ENCODE measurements at places on chromosomes 2 and 18. TPM values are rescaled to one million over a fixed set of nuclear protein-coding genes. Genes with fewer than 3 reads are reported as not detected.

DNA sequence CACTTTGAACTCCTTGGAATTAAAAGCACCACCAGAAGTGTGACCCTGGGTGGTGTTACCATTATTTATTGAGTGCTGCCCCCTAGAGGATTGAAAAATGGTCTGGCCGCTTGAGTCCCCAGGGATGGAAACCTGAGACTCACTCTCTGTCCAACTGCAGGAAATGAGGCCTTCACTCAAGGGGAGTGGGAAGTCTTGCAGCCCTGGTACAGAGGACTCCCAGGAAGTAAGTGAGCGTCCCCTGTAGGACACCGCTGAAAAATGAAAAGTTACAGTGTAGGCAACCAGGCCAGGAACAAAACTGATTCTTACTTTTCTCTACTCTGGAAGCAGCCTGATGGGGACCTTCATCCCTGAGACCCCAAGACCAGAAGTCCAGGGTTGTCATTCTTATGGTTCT is 2.2 kb upstream of the NRP2 start:
- peak; percentile 91 for DNase-seq

DUSP28 gene
- 1.8 TPM for total RNA-seq

DNA sequence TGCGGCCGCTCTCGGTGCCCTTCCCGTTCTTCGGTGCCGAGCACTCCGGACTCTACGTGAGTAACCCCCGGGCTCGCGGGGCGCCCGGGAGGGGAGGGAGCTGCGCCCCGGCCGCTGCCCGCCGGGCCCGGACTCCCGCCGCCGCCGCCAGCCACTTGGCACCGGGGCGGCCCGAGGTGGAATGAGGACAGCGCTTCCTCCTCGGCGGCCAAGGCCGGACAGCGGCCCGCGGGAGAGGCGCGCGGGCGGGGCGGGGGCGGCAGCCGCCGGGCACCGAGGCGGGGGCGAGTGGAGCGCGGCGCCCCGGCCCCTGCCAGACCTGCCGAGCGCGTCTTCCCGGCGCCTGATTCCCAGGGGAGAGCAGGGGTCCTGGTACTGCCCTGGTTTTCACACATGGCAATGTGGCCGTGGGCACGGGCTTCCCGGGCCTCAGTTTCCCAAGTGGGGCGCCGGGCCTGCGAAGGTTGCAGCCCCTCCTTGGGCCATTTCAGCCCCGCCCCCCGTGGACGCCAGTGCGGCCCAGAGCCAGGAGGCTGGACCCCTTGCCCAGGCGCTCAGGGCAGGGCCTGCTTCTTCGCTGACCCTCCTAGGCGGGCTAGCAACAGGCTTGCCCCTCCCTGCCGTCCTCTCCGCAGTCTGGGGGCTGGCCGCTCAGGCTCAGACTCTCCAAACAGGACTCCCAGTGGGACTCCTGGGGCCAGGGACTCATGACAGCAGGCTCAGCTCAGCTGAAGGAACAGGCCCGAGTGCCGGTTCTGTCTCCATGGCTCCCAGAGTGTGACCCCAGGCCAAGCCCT is 775 bp downstream of the SNED1 start:
- DNase-seq, result no peak

COLEC11 gene
- not detected for total RNA-seq

- no peak for DNase-seq
Measured at GRCh38 chr2:164073101-164074074, 337.6 kb upstream of the FIGN start.

GPAT2 gene
- 2.8 TPM for total RNA-seq

GRCh38 chr2:112705575-112705974 is 15.2 kb upstream of the NT5DC4 start:
- no peak for DNase-seq

DNA sequence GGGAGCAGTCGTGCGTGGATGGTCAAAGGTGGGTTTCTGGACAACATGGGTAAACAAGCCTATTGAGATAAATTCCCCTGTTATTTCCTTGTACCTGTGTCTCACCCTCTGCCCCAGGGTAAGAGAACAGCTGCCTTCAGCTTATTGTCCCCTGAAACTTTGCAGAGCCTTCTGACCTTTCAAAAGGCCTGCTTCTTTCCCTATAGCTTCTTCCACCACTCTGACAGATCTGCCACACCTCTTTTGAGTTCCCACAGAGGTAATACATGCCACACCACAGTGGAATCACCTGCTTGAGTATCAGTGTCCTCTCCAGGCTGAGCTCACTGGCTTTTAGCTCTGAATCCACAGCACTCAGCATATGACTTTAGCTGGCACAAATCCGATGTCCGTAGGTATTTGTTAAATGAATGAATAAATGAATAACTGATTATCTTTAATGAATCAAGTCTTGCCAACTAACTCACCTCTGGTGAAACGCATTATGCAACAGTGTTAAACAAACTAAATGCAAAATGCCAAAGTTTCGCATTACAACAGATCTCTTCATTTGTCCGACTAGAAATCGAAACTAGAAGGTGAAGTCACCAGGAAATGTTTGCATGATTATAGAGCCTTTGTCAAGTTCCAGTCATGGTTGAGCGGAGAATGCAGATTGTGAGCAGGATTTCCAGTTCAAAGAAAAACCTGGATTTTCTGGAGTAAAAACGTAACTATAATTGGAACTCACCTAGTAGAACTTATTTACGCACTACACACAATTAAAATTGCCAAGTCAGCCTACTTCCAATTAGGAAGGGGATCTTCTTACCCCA is 16.4 kb downstream of the DYNAP start:
- DNase-seq, result peak; percentile 23

CHST10 gene
- 4.1 TPM for total RNA-seq

DNA sequence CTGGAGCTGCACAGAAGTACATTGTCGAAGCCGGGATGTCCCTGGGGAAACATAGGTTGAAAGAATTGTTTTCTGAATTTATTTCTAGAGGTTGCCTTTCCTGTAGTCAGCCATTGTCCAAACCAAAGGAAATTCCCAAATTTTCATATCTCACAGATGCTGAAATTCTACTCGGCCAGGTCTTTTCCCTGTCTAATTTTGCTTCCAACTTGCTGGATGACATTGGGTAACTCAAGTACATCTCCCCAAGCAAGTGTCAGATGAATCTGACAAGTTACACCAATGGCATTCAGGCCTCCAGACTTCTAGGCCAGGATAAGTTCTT is 47.5 kb upstream of the ROCK2 start:
- DNase-seq, result no peak

- DNase-seq, result no peak
Measured at GRCh38 chr18:5029592-5029991, 167.5 kb downstream of the AKAIN1 start.

- peak; percentile 49 for DNase-seq
Measured at GRCh38 chr2:133885847-133886246, 317.6 kb upstream of the NCKAP5 start.

- DNase-seq, result peak; percentile 11
Measured at GRCh38 chr2:127320067-127320466, 26.1 kb upstream of the ERCC3 start.

DNA sequence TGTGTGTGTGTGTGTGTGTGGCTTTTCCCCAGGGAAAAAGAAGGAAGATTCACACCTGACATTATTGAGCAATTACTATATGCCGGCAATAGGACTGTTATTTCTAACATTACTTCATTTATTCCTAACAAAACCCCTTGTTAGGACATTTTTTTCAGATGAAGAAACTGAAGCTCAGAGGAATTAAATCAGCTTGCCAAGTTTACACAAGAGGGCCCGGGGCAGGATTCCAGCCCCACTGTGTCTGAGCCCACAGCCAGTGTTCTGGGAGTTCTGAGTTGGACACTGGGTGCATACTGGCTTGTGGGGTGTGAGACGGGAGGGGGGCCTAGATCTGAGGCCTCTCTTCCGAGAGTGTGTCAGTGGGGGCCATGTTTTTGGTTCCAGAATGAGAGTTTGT is 9.9 kb downstream of the TOGARAM2 start:
- DNase-seq, result no peak

PLGLB2 gene
- total RNA-seq, result 0.24 TPM

GRCh38 chr18:35095983-35096676 is 54.9 kb downstream of the MAPRE2 start:
- DNase-seq, result no peak

DNA sequence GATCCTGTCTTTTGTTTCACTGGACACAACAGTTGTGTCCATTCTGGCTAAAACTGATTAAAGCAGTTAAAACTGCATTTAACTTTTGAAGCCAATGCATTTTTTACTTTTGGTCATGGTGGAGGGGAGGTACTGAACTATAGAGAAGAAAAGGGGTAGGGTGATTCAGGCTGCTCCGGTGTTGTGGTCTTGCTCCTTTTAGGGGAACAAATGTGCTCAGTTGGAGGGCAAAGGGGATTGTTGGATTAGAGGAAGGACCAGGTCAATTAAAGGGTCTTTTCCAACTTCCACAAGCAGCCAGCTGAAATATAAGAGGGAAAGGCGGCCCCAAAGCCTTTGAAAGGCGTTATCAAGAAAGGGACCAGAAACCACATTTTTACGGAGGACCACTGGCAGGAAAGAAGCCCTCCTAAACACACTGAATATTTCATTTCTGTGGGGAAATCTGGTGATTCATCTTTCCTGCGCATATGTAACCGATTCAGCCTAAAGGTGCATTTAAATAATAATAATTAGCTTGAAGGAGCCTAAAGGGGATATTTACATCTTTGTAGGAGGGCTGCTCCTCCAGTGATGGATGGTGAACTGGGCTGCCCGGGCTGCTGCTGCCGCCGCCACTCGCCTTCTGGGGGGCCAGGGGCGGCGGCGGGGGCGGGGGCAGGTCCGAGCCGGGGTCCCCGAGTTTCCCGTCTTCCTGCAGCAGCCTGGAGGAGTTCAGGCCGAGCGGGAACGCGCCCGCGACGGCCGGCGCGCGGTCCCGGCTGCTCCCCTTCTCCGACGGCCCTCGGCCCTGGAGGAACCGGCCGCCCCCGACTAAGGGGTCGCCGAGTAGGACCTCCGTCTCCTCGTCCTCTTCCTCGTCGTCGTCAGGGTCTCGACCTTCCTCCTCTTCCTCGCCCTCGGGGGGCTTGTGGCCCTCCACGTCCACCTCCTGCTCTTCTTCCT is 5.2 kb downstream of the SKOR2 start:
- no peak for DNase-seq

GRCh38 chr18:8106603-8107002 is 502.6 kb upstream of the RAB12 start:
- DNase-seq, result peak; percentile 92

DNA sequence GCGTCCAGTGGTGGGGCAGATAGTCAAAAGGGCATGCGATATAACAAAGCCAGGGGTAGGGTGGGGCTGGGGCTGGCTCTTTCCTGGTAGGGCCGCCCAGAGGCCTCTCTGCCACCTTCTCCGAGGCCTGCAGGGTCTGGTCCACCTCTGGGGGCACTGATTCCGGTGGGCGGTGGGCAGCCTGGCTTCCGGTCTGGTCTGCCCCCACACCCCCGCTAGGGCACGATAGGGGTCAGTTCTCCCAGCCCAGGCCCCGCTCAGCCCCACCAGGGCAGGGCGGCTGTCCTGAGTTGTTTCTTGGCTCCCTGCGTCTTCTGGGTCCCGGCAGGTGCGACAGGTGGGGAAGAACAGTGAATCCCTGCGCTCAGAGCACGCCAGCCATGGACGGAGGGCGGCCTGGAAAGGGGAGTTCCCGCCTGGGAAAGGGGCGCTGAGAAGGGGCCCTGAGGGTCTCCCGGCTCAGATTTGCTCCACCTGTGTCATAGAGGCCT is 707 bp upstream of the ERFE start:
- DNase-seq, result no peak

- DNase-seq, result no peak
Measured at GRCh38 chr2:95334916-95335641, 37.9 kb downstream of the KCNIP3 start.

ALPI gene
- total RNA-seq, result not detected

GRCh38 chr2:70987386-70987785 is 7.3 kb downstream of the TEX261 start:
- no peak for DNase-seq

DNA sequence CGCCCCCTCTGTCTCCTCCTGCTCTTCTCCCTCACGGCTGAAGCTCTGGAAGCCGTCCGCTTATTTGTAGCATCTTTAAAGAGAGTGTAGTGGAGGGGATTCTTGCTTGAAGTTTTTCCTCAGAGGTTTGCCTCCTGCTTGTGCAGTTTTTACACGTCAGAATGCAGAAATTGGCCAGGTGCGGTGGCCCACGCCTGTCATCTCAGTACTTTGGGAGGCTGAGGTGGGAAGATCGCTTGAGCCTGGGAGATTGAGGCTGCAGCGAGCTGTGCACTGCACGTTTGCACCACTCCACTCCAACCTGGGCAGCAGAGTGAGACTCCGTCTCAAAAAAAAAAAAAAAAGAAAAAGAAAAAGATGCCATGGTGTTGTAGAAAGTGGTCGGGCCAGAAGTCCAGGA is 69.0 kb downstream of the ITGB1BP1 start:
- DNase-seq, result no peak

DNA sequence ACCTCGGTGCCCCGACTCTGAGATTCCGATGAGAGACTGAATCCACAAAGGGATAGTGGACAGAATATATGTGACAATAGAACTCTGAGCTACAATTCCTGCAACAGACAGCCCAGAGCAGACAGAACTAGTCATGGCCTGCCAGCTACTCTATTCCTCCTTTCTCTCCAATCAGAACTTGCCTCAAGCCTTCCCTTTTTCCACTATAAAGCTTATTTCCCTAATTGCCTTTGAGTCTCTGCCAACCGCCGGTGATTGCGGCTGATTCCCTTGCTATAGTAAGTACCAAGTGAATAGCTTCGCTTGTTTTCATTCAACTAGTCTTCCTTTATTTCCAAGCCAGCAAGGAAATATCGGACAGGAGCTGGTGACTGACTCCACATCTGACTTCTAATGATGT is 96.8 kb downstream of the DSC3 start:
- DNase-seq, result no peak

GRCh38 chr2:101080211-101081068 is 70.7 kb downstream of the TBC1D8 start:
- DNase-seq, result no peak

SPATA3 gene
- not detected for total RNA-seq

DNA sequence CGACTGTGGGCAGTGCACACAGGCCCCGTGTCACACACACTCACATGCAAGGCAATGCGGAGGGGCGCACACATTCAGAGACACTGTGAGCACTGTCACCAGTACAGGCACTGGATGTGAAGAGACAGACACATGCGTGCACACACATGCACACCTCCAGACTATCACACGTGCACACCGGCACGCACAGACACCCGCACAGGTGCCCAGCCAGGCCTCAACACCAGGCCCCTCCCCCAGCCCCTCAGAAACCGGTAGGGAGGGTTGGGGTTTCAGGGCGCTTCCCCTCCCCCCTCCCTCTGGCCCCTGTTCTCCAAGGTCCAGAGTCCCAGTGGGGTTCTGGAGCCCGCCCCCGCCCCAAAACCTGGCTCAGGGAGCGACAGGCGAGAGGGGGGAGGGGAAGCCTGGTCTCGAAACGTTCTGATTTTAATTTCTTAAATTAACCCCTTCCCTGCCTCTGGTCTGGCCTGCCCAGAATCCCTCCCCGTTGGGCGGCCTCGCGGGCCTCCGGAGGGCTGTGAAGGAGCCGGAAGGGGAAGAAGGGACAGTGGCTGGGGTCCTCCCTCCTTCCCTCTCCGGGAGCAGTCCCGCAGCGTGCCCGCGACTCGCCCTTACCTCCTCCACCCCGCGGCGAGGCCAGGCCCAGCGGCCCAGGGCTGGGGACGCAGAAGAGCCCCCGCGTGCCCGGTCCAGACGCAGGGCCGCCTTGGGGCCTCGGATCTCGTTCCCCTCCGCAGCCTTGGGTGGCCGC is 558 bp downstream of the FBXO41 start:
- DNase-seq, result no peak
